M059J (cell line): ENCODE measurements at places on chromosomes 11 and 22. TPM values are rescaled to one million over a fixed set of nuclear protein-coding genes. Genes with fewer than 3 reads are reported as not detected.

GRCh38 chr11:103294516-103294915 lies 185.3 kb downstream of the DYNC2H1 start:
- peak; percentile 94 for DNase-seq

- DNase-seq: no peak
Observed at GRCh38 chr11:20453657-20454316, 66.3 kb downstream of the PRMT3 start.

GRCh38 chr11:11016068-11016467 lies 158.2 kb upstream of the ZBED5 start:
- DNase-seq: no peak

DNA sequence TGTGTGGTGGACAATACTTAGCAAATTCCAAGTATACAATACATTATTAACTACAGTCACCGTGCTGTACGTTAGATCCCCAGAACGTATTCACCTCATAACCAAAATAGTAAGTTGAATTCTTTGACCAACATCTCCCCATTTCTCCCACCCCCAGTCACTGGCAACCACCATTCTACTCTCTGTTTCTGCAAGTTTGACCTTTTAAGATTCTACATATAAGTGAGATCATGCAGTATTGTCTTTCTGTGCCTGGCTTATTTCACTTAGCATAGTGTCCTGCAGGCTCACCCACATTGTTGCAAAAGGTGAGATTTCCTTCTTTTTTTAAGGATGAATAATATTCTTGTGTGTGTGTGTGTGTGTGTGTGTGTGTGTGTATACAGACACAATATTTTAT lies 59.1 kb downstream of the IRAG1 start:
- no peak for DNase-seq

The MIF gene
- total RNA-seq: 313 and 368 TPM in 2 replicates

The OR51F2 gene
- not detected in 2 replicates for total RNA-seq

The PIWIL4 gene
- total RNA-seq: 0.15 and 0.71 TPM in 2 replicates

The EHF gene
- total RNA-seq: 0.25 and 0.81 TPM in 2 replicates
